Stimulated activated CD4-positive, alpha-beta T cell treated with anti-CD3 and anti-CD28 coated beads, Interleukin-1b, Interleukin-23, amount 100 ng/mL, for 48 hours (primary cell): ENCODE measurements at places on chromosomes 2 and 18.

GRCh38 chr18:37571266-37571665 lies 5.7 kb upstream of the CELF4 start:
- DNase-seq = no peak

DNA sequence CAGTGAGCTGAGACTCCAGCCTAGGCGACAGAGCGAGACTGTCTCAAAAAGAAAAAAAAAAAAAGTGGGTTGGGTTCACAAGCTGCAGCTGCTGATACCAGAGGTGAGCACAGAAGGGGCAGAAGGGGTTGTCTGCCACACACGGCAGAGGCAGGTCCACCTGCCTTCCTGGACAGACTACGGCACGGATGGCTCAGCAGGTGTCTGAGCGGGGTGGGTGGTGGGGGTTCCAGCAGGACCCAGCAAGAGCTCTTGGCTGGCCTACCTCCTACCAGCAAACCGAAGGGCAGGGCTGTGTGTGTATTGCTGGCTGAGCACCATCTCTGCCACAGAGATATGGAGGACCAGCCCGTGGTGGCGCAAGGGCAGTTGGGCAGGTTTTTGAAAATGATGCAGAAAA lies 130.4 kb upstream of the ASB18 start:
- no peak for DNase-seq

GRCh38 chr18:58884680-58885079 lies 20.0 kb downstream of the ZNF532 start:
- no peak for DNase-seq

DNA sequence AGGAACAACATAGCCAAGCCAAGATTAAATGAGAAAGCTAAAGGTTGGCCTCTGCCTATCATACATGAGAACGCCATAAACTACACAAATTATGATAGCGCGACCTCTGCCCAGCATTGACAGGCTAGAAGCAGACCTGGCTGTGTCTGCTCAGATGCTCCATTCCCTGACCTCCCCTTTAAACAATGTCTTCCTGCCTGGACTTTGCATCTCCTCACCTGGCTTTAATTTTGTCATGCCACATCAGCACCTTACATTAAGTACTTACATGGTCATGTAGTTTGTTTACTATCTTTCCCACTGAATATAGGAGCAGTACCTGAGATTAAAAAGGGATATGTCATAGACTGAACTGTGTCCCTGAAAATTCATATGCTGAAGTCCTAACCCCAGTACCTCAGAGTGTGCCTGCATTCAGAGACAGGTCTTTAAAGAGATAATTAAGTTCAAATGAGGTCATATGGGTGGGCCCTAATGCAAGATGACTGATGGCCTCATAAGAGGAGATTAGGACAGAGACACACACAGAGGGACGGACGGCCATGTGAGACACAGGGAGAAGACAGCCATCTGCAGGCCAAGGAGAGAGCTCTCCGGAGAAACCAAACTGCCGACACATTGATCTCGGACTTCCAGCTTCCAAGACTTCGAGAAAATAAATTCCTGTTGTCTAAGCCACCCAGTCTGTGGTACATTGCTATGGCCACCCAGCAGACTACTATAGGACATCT lies 103.7 kb downstream of the BIN1 start:
- DNase-seq = no peak

DNA sequence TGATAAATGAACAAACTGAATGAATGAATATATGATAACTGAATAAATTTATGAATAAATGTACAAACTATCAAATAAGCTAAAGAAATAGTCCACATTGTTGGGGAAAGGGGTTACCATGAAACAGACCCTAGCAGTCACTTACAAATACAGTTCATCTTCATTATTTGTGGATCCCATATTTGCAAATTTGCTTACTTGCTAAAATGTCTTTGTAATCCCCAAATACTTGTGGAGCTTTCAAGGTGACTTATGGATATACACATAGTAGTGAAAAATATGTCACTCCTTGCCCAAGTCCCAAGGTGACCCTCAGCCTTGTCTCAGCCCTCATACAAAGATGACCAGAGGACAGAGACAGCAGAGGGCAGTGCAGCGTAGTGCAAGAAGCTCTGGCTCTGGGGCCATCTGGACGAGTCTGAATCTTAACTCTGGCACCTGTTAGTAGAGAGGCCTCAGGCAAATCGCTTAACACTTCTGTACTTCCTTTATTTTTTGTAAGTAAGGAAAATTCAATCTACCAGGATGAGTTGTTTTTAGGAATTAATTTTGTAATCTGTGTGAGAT lies 3.1 kb downstream of the PAIP2B start:
- no peak for DNase-seq

DNA sequence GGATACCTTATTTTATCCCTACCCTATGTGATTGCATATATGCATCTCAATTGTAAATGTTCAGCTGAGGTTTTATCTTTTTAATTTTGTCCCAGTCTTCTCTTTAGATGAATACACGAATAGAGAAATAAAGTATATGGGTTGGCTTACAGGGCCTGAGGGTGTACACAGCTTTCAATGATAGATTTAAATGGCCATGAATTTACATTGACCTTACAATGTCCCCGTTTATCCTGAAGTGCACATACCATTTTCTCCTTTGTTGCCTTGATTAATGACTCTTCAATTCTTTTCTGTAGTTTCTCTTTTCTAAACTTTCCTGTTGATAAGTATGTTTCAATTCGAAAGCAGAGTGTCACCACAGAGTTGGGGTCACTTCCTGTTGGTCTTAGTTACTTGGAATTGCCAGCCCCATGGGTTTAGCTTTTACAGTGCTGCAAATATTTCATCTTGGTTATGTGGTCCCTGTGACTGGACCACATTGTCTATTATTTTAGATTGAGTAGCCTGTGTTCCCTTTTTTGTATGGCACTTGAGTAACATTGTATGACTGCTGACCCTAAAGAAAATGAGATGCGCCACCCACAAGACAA lies 1616.3 kb upstream of the ACVR2A start:
- DNase-seq = no peak

GRCh38 chr18:51429644-51430043 lies 232.2 kb upstream of the MEX3C start:
- DNase-seq = no peak

- DNase-seq = no peak
Measured at GRCh38 chr2:230161184-230161583, 58.6 kb downstream of the SP110 start.

- DNase-seq = no peak
Measured at GRCh38 chr2:101149241-101150192, 1.7 kb downstream of the TBC1D8 start.

GRCh38 chr2:121104721-121105141 lies 180.3 kb downstream of the TFCP2L1 start:
- no peak for DNase-seq

DNA sequence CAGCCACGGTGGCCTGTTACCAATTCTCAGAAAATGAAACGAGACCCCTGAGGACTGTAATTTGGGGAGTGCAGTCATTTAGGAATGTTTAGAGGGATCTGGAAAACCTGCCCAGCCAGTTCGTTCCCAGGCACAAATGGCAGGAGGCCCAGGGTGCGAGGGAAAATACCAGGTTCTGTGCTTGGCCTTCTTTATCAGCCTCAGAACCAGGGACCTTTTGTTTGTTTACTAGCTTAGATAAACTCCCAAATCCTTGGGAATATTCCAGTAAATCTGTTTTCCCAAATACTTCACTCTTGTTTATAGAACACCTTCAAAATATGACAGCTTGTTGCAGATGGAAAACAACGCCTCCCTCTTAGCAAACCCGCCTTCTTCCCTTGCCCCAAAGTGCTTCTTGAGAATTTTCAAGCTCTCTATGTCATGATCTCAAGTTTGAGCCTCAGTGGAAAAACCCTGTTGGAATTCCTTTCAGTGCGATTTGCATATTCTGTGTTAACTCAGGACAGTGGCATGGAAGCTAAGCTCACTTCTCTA lies 400.3 kb upstream of the SMIM21 start:
- no peak for DNase-seq

DNA sequence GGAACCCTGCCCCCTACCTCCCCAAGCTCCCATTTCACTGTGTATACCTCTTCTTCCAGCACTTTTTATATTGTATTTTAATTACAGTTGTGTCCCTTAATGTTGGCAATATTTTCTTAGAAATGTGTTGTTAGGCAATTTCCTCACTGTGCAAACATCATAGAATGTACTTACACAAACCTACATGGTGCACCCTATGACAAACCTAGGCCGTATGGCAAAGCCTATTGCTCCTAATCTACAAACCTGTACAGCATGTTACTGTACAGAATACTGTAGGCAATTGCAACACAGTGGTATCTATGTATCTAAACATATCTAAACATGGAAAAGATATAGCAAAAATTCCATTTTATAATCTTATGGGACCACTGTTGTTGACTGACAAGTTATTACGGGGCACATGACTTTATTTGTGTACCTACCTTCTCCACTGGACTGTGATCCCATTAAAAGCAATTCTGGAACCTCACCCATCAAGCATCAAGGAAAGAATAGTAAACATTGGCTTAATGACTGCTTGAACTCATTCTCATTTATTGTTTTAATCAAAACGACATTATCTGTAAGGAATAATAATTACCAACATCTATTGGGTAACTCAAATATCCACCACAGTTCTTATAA lies 1641.5 kb upstream of the ZEB2 start:
- no peak for DNase-seq

- no peak for DNase-seq
Measured at GRCh38 chr2:25054720-25055119, 12.8 kb downstream of the EFR3B start.

- DNase-seq = no peak
Measured at GRCh38 chr2:72114693-72115051, 33.0 kb downstream of the CYP26B1 start.

GRCh38 chr2:69918401-69918800 lies 3.5 kb downstream of the MXD1 start:
- no peak for DNase-seq

DNA sequence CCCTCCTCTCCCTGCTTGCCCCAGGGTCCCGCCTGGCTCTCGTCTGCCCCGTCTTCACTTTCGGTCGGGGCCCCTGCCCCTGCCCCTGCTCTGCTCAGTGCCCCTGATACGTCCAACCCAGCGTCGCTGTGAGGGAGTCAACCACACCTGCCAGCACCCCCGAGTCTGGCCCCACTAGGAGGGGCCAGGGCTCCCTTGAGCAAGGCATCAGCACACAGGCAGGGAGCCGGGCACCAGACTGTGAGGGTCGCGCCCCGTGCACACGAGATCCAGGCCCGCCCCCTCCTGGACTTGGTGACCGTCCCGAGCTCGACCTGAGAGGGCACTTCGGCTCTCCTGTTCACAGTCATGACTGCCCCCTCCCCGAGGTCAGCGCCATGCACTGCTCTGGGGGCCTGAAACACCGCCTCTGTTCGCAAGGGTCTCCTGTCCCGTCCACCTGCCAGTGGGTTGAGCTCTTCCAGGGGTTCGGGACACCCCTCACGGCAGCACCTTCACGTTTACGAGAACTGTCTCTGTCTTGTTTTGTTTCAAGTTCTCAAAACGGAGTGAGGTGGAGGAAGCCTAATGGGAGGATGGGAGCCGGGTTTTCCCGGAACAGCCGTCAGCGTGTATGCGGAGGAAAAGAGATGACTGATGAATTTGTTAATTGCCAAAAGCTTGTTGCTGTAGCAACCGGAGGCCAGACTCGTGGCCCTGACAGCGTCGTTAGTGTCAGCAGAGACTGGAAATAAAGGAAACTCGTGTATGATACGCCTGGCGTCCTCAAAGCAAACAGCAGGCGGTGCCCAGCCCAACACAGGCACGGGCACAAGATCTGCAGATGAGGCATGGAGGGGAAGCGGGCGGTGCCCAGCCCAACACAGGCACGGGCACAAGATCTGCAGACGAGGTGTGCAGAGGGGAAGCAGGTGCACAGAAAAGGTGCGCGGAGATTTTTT lies 48.2 kb upstream of the KCNG2 start:
- no peak for DNase-seq

DNA sequence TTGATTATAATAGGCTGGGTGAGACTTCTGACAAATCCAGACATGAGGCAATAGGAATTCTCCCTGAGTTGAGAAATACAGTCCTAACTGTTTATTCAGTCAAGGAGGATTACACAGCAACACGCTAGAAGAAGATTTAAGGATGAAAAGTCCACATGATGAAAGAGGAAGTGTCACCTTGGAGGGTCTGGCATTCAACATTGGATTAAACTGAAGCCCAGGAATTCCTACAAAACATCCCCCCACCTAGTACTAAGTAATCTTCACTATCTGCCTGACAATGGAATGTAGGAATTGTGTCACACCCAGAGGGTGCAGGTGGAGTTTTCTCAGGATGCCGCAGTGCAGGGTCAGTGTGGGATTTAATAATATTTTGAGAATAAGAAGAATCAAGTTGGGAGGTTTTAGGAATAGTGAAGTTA lies 142.4 kb downstream of the SOCS6 start:
- DNase-seq = no peak

DNA sequence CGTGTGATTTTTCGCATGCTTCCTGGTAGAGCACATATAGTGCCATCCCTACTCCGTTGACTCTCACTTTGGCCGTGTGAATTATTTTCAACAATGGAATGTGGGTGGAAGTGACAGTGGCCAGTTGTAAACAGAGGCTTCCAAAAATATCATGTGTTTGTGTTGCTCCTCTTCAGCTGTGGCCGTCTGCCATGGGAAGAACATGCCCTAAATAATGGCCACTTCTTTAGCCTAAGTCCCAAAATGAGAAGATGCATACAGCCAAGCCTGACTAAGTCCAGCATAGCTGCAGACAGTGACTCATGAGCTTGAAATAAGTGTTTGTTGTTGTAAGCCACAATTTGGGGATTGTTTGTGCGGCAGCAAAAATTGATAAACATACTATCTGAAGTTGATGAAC lies 8.9 kb upstream of the GALNT1 start:
- DNase-seq = no peak

- DNase-seq = no peak
Measured at GRCh38 chr2:218278531-218279360, 8.4 kb downstream of the PNKD start.

GRCh38 chr2:39023649-39024048 lies 97.2 kb downstream of the SOS1 start:
- no peak for DNase-seq

- no peak for DNase-seq
Measured at GRCh38 chr2:147659051-147659450, 185.8 kb upstream of the ACVR2A start.

GRCh38 chr2:170717599-170717963 lies 2.4 kb downstream of the SP5 start:
- DNase-seq = no peak
